ENCODE measurements at places on chromosomes 5 and 9.

- no peak for DNase-seq
Observed at GRCh38 chr9:125296843-125297372, 35.3 kb downstream of the GAPVD1 start.

- no peak for DNase-seq
Observed at GRCh38 chr5:149900390-149900789, 44.2 kb downstream of the PDE6A start.

GRCh38 chr5:17907094-17907493 lies 272.8 kb downstream of the TAF11L14 start:
- DNase-seq: no peak

DNA sequence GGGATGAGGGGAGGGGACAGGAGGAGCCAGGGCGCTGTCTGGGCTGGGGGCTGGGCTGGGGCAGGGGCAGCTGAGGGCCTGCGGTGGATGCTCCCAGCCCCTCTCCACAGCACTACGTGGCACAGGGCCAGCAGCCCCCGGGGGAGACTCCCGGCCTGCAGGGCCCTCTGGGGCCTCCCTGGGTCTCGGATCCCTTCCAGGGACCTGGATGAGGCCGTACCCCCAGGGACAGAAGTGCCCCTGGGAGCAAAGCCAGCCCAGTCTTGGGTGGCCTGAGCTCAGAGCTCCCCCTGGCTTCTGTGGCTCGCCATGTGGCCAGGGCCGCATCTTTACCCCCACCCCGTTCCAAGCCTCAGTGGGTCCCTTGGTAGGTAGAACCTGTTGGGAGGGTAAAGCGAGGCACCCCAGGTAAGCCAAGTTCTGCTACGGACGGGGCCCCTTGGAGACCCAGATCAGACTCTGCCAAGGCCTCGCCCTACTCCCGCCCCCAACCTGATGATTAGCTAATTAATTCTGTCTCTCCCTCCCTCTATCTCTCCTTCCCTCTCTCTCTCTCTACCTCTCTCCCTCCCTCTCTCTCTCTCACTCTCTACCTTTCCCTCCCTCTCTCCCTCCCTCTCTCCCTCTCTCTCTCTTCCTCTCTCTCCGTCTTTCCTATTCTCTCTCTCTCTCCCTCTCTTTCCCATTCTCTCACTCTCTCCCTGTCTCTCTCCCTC lies 24.3 kb downstream of the KCNT1 start:
- DNase-seq: no peak

- no peak for DNase-seq
Observed at GRCh38 chr9:86434039-86434726, 80.0 kb upstream of the TUT7 start.

DNA sequence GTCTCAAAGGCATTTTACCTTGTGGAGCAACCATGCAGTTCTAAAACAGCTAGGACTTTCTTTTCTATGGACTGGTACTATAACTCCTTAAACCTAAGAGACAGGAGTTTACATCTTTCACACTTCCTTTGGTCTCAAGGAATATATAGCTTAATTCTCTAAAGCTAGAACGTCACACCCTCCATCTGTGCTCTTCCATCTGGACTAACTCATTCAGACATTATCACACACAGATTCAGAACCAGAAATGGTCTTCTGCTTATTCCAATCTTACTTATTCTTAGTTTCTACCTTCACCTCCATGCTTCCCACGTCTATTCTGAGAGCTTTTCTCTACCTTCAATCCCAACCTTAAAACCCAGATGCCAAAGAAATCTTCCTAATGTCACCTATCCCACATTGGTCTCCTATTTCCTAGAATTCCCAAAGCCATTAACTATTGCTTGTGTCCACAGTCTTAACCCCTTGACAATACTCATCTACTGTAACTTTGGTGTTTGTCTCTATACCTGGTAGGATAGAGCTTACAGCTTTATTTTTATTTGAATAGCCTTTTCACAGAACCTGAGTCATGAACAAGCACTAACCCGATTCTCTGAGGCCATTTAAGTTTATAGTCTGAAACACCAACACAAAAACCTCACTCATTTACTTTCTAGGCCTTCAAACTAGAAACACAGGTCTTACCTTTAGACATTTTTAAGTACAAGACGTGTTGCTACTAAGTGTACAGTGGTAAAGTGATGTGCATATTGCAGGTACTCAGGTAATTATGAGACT lies 22.8 kb downstream of the CSNK1A1 start:
- no peak for DNase-seq

GRCh38 chr5:134656690-134657089 lies 8.1 kb downstream of the SEC24A start:
- DNase-seq: no peak

GRCh38 chr9:12702160-12702758 lies 9.1 kb downstream of the TYRP1 start:
- DNase-seq: no peak

GRCh38 chr5:42953041-42953440 lies 87.1 kb downstream of the ANXA2R start:
- DNase-seq: no peak

GRCh38 chr9:99103901-99104458 lies 933 bp upstream of the TGFBR1 start:
- DNase-seq: peak; percentile 27

GRCh38 chr5:153543288-153543687 lies 52.8 kb downstream of the GRIA1 start:
- DNase-seq: no peak

DNA sequence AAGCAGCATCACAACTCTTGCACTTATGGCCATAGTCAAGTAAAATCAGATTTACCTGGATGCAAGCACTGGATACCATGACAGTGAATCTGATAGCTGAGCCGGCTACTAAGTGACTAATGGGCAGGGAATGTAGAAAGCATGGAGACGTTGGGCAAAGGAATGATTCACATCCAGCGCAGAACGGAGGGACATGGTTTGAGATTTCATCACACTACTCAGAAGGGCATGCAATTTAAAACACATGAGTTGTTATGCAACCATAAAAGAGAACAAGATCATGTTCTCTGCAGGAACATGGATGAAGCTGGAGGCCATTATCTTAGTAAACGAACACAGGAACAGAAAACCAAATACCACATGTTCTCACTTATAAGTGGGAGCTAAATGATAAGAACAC lies 169.1 kb upstream of the PIK3R1 start:
- no peak for DNase-seq

- no peak for DNase-seq
Observed at GRCh38 chr5:81242906-81243436, 9.8 kb downstream of the CKMT2 start.

DNA sequence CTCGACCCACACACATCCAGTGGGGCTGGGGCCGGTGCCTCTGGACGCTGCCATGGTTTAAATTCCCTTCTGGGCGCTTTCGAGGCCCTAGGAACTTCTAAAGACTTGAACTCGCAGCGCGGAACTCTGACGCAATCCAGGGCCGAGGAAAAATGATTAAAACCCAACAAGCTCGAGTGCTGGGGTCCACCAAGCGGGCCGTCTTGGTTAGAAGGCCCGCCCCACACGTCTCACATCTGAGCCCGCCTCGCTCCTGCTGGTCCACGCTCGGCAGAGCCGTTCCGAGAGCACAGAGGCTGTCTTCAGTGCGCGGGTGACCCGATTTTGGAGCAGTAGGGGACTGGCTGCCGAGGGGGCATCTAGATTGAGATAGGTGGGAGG lies 1.5 kb downstream of the CRHBP start:
- no peak for DNase-seq

GRCh38 chr9:110028676-110029075 lies 179.3 kb downstream of the C9orf152 start:
- DNase-seq: no peak

- DNase-seq: no peak
Observed at GRCh38 chr5:136682986-136683385, 317.6 kb upstream of the TRPC7 start.

- no peak for DNase-seq
Observed at GRCh38 chr5:159342840-159343239, 12.6 kb upstream of the IL12B start.

- no peak for DNase-seq
Observed at GRCh38 chr9:124377551-124378406, 37.5 kb downstream of the PSMB7 start.

DNA sequence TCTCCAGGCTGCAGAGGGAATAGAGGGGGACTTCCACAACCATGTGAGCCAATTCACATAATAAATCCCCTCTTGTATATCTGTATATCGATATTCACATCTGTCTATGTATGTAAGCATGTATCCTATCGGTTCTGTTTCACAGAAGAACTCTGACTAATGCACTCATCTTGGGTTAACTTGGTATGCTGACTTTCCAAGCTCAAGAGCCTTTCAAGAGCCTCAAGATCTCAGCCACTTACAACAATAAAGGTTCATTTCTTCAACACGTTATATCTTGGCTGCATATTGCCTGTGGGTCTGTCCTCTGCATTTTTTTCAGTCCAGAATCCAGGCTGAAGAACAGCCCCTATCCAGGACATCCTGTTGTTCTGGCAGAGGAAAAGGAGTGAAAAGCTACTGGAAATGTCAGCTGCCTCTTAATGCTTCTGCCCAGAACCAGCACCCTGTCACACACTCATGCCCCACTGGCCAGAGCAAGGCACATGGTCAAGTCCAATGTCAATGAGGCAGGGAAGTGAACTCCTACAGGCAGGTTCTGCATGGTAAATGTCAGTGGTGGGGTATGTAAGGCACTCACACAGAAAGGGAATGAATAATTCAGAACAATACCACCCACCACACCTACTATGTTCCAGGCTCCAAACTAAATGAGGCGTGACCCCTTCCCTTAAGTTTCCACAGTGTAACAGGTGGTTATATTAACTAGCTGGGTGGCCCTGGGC lies 91.6 kb upstream of the ICE1 start:
- no peak for DNase-seq

- no peak for DNase-seq
Observed at GRCh38 chr9:101578378-101578777, 16.4 kb downstream of the PPP3R2 start.

DNA sequence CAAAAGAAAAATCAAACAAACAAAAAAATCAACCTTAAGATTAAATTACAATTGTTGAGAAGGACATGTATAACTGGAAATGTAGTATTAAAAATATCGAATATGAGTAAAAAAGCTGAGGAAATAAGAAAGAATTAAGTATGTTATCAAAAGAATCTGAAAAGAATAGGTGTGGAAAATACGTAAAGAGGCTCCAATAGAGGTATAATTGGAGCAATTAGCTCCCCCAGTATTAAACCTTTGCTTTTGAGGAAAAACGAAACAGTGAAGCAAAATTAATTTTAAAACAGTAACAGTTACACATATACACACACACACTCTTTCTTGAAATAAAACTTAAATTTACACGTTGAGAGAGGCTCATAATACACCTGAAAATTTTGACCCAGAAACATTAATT lies 578.7 kb upstream of the ADAMTS16 start:
- DNase-seq: no peak

- DNase-seq: no peak
Observed at GRCh38 chr5:16909464-16909863, 26.6 kb downstream of the MYO10 start.

- no peak for DNase-seq
Observed at GRCh38 chr9:132811985-132812384, 66.1 kb downstream of the AK8 start.

DNA sequence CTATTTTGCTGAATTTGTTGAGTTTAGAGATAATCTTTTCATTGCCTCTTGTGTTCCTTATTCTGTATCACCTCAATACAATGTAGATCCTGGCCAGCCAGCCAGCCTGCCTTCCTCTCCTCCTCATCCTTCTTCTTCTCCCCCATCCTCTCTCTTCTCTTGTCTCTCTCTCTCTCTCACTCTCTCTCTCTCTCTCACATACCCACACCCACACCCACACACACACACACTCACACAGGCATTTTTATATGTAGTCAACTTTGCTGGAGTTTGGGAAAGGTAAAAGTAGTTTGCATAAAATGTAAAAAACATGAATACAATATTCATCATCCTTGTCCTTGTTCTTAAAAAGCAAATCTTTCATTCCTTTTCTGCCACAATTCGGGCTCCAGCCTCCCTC lies 60.5 kb downstream of the ZFAND5 start:
- no peak for DNase-seq

DNA sequence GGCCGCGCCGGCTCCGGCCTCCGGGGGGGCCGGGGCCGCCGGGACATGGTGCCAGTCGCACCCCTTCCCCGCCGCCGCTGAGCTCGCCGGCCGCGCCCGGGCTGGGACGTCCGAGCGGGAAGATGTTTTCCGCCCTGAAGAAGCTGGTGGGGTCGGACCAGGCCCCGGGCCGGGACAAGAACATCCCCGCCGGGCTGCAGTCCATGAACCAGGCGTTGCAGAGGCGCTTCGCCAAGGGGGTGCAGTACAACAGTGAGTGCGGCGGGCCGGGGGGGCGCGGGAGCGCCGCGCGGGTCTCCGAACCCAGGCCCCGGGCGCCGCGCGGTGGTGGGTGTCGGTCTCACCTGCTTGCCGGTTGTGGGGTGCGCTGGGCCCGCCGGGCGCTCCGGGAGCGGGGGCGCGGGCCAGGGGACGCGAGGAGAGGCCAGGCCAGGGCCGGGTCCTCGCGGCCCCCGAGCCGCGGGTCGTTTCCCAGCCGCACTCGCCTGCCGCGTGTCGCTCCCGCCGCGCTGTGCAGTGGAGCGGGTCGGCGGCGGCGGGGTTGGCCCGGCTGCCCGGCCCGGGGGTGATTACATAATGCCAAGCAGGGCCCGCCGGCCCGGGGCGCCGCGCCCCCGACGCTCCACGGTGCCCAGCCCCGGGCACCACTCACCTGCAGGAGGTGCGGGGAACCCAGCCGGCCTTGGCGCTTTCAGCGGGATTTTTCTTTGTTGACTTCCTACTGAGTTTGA lies 492 bp downstream of the RABL6 start:
- DNase-seq: peak; percentile 61

DNA sequence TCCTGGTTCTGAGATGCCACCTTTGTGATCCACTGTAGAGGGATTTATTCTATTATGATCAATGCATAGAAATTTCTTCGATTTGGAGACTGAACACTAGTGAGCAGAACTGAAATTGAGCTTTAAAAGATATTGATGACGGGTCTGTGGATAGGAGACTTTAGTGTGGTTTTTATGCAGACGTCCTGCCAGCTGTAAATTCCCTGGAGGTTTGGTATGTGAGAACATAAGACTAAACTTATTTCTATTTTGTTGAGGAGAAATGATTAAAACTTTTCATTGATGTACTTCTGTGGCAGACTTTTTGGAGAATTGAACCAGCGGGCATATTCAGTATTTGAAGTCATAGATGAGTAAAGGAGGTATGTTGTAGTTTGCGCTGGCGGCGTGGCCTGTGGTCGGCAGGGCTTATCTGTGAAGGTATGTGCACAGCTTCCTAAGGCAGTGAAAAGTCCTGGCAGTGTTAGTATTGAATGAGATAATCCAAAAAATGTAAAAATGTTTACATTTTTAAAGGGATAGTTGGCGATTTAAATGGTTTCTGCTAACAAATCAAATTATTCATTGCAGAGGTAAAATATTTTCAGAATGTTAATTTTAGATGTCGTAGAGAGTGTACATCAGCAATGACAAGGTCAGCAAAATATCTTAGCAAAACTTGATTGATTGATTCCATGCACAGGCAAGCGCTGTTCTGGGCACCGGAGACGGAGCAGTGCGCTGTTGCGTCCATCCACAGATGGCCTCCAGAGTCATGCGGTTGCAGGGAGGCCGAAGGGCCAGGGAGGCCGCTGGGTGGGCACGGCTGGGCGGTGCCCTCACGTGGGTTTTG lies 20.4 kb downstream of the TENT4A start:
- DNase-seq: no peak

- DNase-seq: no peak
Observed at GRCh38 chr9:32574858-32575257, 1.9 kb upstream of the NDUFB6 start.

Data from amygdala (tissue), 56 donors.